ENCODE measurements at places on chromosomes 12 and 14.

- DNase-seq, result peak; percentile 68
These were observed 24.5 kb downstream of the FIGNL2 start for GRCh38 chr12:51823875-51824565.

GRCh38 chr14:93024493-93024892, 91.2 kb downstream of the ITPK1 start:
- no peak for DNase-seq

DNA sequence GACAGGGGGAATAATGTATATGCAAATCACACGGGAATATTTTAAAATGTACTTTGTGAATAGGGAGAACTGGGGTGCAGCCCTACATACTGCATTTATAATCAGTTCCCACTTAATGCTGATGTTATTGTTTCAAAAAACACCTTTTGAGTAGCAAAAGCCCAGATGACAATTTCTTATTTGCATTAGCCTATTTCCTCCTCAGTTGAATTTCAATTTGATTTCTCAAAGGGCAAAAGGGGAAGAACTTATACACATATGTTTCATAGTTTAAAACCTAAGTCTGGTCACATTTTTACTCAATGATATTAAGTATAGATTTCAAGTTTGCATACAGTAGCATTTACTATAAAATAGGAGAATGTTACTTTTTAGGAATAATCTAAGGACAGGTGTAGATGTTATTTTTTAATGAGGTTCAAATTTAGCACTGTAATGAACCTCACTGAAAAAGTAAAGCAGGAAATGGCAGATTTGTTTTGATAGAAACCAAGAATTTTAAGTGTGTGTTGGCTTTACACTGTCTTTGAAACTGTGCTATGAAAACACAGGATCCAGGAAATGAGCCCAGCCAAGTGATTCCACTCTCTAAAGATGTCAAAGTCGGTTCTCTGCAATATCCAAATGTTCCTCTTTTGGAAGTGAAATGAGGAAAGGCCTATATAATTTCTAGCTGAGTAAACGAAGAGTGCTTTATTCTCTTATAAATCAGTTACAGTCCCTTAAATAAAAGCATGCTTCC, 367.4 kb downstream of the BTG1 start:
- DNase-seq, result no peak

DNA sequence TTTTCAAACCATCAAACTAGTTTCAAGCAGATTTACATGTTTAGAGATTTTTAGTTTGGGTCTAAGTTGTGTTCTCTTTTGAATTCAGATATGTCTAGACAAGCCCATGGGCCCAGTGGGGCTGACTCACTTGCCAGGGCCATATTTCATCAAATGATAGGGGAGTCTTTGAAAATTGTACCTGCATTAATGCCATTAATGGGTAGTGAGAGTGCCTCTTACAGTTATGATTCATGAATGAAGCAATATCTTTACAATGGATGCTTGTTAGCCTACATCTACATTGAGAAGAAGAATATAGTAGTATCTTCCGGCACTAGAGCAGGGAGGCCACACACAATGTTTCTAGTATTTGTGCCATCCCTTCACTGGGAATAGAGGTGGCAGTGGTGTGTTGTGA, 174.2 kb upstream of the E2F7 start:
- DNase-seq, result no peak

- DNase-seq, result no peak
These were observed 17.2 kb downstream of the CALCOCO1 start for GRCh38 chr12:53710091-53710490.

GRCh38 chr12:16096273-16096849, 181.1 kb downstream of the SLC15A5 start:
- DNase-seq, result no peak

DNA sequence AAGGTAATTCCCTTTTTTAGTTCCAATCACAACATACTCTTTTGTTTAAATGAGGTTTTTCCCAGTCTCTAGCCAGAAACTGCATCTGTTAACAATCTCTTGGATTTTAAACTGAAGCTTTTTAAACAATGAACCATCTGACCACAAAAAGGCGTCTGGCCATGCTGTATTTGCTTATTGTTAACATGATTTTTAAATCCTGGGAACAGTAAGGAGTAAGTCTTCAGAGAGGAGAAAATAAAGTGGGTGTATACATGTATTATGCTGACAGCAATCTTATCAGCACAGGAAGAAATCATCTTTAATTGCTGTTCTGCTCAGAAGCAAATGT, 106.2 kb downstream of the DAAM1 start:
- DNase-seq, result no peak

DNA sequence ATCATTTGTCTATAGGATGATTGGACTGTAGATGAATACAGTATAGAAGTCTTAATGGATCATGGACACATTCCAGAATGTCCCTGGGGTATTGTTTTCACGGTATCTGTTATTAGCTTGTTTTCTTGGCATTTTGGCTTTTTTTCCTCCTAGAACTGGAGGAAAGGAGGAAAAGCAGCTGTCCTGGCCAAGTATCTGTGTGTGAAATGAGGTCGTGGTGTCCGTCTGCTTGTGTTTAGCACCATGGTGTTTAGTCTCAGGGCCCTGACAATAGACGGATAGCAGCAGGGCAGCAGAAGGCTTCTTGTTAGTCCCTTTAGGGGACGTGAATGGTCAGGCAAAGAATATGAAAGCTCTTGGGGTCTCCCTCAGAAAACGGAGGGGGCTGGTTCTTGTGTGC, 21.2 kb downstream of the FGF6 start:
- DNase-seq, result no peak

GRCh38 chr12:29220632-29221336, 71.7 kb downstream of the FAR2 start:
- no peak for DNase-seq

DNA sequence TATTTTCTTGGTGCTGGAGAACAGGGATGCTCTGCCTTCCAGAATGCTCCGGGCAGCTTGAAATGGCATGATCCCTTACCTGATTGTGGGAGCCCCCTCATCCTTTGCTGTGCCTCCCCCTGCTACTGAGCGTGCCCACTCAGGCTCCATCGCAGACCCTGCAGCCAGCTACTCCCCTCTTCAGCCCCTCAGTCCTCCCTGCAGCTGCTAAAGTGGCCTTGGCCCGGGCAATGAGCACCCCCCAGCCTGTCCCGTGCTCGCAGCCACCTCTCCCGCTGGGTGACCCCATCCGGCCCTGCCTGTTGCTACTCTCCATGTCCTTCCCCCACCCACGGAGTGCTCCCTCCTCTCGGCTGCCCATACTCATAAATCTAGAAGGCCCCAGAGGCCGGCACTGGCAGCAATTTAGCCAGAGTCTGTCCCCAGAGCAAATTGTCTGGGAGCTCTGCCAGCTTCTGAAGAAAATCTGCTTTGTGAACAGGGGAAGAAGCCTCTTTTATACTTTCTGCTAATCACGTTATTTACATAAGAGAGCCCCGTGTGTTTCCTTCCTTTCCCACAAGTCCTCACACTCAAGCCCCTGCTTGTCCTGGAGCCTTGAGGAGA, 143.7 kb upstream of the FRMD6 start:
- DNase-seq, result peak; percentile 29

DNA sequence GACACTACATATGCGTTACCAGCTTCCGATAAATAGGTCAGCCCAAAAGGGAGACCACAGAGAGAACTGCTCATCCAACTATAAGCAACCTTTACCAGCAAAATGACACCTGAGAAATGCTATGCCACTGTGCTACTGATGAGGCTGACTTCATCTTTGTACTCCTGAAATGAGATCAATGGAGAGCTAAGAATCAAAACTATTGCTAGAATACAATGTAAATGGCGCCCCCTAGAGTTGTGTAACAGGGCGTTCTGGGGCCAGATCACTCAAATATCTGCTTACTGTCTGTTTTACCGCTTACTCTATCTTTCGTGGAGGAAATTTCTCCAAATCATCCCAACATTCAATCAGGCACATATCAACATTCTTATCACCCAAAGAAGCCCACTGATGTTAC, 4.6 kb downstream of the ZNF384 start:
- DNase-seq, result peak; percentile 53

GRCh38 chr12:53659011-53659551, 16.8 kb downstream of the ATP5MC2 start:
- no peak for DNase-seq

DNA sequence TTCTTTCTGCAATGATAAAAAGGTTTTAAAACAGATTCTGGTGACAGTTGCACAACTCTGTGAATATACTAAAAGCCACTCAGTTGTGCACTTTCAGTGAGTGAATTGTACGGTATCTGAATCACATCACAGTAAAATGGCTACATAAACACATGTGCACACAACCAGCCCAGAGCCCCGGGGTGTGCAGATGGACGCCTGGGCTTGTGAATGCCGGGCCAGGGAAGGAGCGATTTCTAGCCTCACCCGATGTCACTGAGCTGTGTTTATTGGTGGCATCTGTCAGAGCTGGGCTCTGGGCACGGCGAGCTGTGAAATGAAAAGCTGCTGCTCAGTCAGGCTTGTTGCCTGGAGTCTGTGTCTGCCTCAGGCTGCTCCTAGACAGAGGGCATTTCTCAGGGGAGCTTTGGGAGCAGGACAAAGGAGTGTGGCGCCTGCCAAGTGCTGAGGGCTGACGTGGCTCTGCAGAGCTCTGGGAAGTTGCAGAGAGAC, 25.9 kb downstream of the RHOF start:
- DNase-seq, result no peak

GRCh38 chr12:126727218-126728075, 1539.5 kb upstream of the TMEM132C start:
- DNase-seq, result no peak

- no peak for DNase-seq
These were observed 6.0 kb downstream of the EID3 start for GRCh38 chr12:104309446-104309993.

GRCh38 chr12:69936766-69937165, 111.7 kb downstream of the MYRFL start:
- no peak for DNase-seq

DNA sequence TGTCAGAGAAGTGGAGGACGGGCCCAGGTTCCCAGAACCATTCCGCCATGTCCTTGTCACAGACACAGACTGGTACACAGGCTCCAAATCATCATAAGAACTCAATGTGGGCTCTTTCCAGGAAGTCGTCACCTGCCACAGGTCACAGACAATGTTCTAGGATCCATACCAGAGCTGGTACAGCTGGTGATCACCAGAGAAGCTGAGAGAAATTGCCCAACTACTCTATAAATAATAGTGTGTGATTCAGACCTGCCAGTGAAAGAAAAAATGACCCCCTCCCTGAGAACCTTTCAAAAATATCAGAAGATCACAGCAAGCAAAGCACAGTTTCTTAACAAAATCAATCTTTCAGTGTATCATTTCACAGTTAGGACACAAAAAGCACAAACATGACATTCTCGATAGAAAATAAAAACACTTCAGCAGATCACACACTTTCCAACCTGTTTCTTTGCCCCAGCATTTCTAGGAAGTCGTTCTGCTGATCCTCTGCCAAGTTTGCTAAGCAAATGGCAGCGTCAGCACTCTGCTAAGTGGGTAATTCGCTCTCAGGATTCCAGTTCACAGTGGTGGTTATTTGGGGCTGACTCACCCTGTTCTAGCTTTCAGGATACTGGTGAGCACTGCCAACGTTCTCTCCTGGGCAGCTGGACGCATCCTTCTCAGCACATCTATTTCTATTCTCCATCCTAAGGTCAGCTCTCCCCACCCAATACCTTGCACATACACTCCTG, 223.3 kb upstream of the SFSWAP start:
- DNase-seq, result no peak

- DNase-seq, result no peak
These were observed 6.7 kb downstream of the VASH1 start for GRCh38 chr14:76767681-76768656.

DNA sequence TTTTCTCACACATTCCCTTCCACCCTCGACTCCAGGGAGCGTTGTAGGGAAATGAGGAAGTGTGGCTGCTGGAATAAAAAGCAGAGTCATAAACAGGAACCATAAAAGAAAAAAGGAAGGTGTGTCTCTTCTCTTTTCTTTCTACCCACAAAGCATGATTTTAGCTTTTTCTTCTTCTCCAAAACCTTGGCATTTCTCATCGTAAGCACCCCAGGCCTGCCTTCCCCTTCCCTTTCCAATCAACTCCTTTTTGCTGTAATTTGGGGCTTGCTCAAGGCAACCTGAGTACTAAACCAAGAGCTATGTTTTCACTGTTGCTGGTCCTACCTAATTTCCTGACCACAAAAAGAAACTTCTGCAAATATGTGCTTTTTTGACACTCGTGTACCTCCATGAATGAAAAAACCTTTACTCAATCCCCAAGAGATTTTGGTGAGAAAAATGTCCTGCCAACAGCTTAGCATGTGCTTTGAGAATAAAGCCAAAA, 9.2 kb downstream of the PLBD1 start:
- DNase-seq, result no peak

GRCh38 chr12:107107381-107107780, 14.0 kb upstream of the CRY1 start:
- no peak for DNase-seq

DNA sequence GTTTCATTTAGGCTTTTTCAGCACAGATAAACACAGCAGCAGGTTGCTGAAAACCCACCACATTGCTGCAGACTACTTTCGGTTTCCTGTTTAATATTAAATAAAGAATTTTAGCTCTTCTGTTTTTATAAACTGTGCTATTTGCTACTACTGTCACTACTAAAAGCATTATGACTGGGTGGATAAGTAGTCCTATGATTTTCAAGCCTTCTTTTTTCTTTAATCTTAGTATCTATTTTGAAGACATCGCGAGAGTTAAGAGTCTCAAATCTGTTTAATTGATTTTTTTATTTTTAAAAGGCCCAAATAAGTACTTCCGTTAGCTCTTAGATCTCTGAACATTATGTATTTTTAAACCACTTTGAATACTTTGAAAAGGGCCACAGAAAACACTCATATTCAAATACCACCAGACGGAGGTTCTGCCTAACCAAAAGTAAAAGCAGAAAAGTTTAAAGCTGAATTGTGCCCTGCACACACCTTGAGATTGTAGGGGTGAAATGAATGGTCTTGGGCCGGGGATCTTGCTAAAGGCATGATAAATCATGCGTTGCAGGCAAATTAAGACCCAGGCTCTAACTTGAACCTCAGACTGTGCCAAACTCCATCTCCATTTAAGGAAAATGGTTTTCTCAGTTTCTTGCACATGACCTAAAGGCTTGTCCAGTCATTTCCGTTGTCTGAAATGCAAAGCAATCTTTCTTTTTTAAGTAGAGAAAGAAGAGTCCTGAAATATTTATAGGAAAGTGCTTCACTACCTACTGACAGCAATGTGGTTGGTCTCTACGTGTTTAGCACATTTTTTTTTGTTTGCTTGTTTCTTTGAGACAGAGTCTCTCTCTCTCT, 13.6 kb upstream of the FOXN3 start:
- no peak for DNase-seq

GRCh38 chr12:17108877-17109541, 503.0 kb upstream of the LMO3 start:
- DNase-seq, result peak; percentile 3

- DNase-seq, result no peak
These were observed 194.1 kb downstream of the BTG1 start for GRCh38 chr12:91951571-91951970.

DNA sequence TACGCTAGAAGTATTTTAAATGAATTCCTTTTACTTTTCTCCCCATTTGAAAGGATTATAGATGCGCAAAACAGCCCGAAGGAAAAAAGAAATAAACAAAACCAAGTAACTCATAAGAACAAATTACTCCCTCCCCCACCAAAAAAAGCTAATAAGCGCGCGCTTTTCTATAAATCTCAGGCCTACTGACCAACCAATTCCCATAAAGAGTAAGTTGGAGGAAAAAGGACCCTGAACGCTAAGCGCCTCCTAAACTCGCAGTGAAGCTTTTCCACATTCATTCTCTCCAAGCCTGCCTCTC, 588 bp downstream of the MBIP start:
- DNase-seq, result no peak

GRCh38 chr12:110697236-110697635, 8.3 kb upstream of the HVCN1 start:
- no peak for DNase-seq
